ENCODE measurements at places on chromosomes 3 and 15.

GRCh38 chr15:73941449-73941848 is 15.2 kb downstream of the LOXL1 start:
- DNase-seq = no peak

GRCh38 chr15:89018207-89018606 is 70.0 kb upstream of the ABHD2 start:
- DNase-seq = no peak

DNA sequence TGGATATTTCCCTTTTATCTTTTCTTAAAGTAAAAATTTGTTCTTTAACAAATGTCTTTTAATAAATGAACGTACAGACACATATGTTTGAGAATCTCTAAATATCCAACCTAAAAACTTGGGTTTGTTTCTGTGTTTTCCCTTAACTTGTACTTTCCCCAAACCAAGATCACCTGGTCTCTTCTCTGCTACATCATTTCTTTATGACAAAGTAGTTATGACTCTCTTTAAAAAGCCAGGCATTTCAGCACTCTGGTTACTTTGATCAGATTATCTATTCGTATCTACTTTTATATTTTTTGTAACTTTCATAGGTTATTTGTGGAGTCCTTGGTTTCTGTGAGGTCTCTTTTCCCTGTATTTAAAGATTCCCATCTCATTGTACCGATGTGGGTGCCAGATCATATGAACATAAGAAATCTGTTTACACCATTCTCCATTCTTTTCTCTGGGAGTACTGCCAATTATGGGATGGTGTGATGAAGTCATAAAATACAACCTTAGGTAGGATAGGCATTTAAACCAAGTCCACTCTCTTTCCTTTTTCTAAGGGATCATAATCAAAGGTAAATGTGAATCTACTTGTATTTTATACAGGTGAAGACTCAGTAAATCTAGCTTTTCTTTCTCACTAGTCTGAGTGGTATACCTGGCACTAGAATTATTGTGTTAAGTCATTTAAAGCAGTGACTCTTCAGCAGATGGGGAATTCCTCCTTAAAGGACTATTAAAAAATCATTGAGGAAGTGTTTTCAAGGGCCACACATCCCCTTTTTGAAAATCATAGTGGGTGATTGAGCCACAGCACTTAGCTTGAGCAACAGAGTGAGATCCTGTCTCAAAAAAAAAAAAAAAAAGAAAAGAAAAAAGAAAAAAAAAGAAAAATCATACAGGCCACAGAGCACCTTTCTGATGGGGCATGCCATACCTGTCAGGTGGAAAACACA is 12.4 kb upstream of the NFKBIZ start:
- DNase-seq = no peak

- no peak for DNase-seq
Observed at GRCh38 chr15:74168711-74169126, 4.8 kb upstream of the ISLR start.

GRCh38 chr3:101574388-101575112 is 570 bp downstream of the PCNP start:
- peak; percentile 78 for DNase-seq

- DNase-seq = no peak
Observed at GRCh38 chr3:171293142-171293782, 166.9 kb downstream of the TNIK start.

DNA sequence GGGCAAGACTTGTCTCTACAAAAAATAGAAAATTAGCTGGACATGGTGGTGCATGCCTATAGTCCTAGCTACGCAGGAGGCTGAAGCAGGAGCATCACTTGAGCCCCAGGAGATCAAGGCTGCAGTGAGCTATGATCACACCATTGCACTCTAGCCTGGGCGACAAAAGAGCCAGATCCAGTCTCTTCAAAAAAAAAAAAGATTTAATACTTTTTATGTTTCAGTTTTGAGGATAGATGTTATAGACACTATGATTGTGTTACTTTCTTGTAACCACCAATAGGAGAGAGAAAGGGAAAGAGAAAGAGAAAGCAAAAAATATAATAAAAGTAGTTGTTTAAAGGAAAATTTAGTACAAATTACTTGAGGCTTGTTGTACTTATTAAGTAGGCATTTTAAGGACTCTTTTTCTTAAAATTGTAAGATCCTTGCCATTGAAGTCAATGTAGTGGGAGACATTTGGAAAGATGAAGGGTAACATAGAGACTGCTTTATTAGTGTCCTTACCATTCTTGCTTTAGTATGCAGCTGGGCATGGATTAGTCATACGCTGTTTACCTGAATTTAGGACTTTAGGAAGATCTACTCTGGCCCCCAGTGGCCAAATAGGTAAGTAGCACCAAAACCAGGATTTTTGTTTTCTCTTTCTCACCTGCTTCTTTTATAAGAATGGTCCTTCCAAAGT is 35.1 kb upstream of the ZDHHC23 start:
- peak; percentile 83 for DNase-seq

DNA sequence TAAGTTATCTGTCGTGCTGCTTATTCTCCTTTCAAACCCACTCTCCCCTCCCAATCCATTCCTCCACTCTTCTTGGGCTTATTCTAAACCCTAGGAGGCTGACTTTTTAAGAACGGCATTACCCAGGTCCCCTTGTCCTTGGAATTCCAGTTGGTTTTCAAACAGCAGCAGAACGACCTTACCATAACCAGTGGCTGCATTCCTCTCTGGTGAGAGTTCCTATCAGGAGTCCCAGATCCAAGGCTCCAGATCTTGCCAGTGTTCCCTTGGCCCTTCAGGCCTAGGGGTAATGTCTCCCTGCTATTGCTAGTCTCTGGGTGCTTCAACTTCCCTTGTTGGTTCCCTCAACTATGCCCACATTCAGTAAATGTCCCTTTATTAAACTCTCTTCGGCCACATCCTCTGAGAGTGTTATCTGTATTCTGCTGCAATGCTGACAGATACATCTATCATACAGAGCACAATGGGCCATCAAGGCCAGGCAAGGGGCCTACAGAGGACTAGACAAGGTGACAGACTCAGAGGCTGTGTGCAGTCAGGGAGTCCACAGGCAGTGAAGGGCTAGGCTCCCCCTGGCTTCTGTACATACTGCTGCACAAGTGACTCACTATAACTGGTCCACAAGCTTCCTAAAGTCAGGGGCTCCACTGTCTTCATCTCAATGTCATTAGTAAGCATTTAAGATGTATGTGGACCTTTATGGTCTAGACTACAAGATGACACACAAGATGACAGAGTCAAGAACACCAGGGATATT is 10.1 kb downstream of the LYSMD2 start:
- peak; percentile 54 for DNase-seq

- no peak for DNase-seq
Observed at GRCh38 chr3:87126321-87126720, 100.8 kb upstream of the CHMP2B start.

All from RKO (cell line).